ENCODE measurements at places on chromosomes 4 and X. TPM values are rescaled to one million over a fixed set of nuclear protein-coding genes. Genes with fewer than 3 reads are reported as not detected.

STATH gene
- not detected for polyA plus RNA-seq

RBM47 gene
- 7.6 TPM for polyA plus RNA-seq

CACNA1F gene
- polyA plus RNA-seq: 0.10 TPM

ARSH gene
- polyA plus RNA-seq: not detected

ADGRL3 gene
- 3.1 TPM for polyA plus RNA-seq

FAM3A gene
- 67.8 TPM for polyA plus RNA-seq

SLC6A14 gene
- polyA plus RNA-seq: 0.03 TPM

GRCh38 chr4:15153662-15154061 is 151.4 kb downstream of the CPEB2 start:
- DNase-seq: no peak

DNA sequence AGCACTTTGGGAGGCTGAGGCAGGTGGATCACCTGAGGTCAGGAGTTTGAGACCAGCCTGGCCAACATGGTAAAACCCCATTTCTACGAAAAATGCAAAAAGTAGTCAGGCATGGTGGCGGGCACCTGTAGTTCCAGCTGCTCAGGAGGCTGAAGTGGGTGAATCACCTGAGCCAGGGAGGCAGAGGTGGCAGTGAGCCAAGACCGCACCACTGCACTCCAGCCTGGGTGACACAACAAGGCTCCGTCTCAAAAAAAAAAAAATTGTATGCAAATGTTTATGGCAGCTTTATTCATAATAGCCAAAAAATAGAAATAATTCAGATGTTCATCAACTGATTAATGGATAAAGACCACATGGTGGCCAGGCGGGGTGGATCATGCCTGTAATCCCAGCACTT is 9.8 kb upstream of the NOCT start:
- no peak for DNase-seq

GRCh38 chr4:47143261-47143660 is 111.9 kb downstream of the GABRB1 start:
- DNase-seq: no peak

GRCh38 chr4:147480891-147481576 is at the start of gene EDNRA:
Gene EDNRA (plus strand): TSS chr4:147481097. CDS start chr4:147485682, 4,585 bp downstream.
- DNase-seq: no peak

DNA sequence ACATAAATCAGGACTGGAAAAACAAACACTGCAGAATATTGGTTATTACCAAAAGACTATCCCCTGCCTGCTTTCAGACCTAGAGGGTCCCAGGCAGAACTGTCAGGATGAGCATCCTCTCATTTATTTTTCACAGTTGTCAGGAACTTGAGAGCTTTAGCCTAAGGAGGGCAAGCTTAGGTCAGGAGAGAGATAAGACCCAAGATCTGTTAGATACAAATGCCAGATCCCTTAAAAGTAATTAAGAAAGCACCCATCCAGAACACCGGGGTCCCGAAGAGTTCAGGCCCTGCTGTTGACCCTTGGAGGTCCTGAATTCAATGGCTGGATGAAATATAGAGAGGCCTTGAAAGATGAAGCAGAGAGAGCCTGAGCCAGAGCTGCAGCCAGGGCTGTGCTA is 5.9 kb upstream of the MAGEB3 start:
- no peak for DNase-seq

- no peak for DNase-seq
Measured at GRCh38 chr4:6618386-6619115, 21.9 kb upstream of the MRFAP1 start.

GRCh38 chr4:186771624-186772023 is 48.0 kb upstream of the FAT1 start:
- DNase-seq: no peak

GRCh38 chrX:106481341-106481740 is 130.4 kb upstream of the RADX start:
- no peak for DNase-seq

- no peak for DNase-seq
Measured at GRCh38 chr4:91965166-91965565, 338.6 kb upstream of the GRID2 start.

- DNase-seq: no peak
Measured at GRCh38 chr4:118114720-118115119, 80.4 kb downstream of the NDST3 start.

DNA sequence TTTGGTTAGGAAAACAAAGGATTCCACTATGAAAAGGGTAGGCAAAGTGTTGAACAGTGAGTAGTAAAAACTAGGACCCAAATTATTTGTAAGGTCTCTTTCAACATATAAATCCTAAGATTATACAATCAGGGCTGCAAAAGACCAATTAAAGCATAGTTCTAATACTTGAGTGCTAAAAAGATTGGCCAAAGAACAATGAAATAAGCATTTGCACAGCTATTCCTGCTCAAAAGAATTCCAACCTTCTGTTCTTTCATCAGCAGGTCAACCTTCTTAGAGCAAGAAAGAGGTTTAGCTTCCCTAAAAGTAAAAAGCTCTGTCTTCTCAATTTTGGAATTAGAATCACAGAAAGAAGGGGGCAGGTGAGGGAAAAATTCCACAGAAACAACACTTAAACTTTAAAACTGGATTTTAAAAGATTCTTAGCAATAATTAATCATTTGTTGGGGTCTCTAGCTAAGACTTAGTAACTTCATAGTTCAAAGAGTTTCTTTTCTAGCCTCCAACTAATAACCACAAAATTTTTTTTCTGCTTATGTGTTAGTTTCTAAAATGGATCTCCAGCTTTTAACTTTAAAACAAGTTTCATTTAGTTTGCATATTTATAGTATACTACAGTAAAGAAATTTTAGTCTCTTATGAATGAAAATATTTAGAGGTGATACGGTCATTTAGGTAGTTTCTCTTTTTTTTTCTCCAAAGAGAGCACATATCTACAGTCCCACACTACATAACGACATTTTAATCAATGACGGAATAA is 16.3 kb downstream of the TSPAN5 start:
- DNase-seq: no peak

- no peak for DNase-seq
Measured at GRCh38 chr4:23068287-23068686, 375.6 kb downstream of the GBA3 start.

- DNase-seq: peak; percentile 67
Measured at GRCh38 chr4:163332526-163333406, at the start of gene NPY1R. Gene NPY1R (minus strand): TSS chr4:163332596. CDS start chr4:163326554, 6,042 bp downstream.

GRCh38 chr4:139795527-139796314 is 130.1 kb downstream of the MGST2 start:
- DNase-seq: no peak

Data from urinary bladder (tissue), 4 donors.